Lower lobe of right lung (tissue), 2 donors: ENCODE measurements at places on chromosomes 3 and 15. TPM values are rescaled to one million over a fixed set of nuclear protein-coding genes. Genes with fewer than 3 reads are reported as not detected.
A peak's percentile ranks its signal among the peaks of the same experiment; 100 is the strongest.

The SHC4 gene
- 0.68 TPM for total RNA-seq

The GNAT1 gene
- total RNA-seq, result not detected

- no peak for DNase-seq
Measured at GRCh38 chr15:29133791-29134190, 135.8 kb downstream of the NSMCE3 start.

GRCh38 chr15:34603095-34603494, 19.6 kb upstream of the GOLGA8B start:
- no peak for DNase-seq

DNA sequence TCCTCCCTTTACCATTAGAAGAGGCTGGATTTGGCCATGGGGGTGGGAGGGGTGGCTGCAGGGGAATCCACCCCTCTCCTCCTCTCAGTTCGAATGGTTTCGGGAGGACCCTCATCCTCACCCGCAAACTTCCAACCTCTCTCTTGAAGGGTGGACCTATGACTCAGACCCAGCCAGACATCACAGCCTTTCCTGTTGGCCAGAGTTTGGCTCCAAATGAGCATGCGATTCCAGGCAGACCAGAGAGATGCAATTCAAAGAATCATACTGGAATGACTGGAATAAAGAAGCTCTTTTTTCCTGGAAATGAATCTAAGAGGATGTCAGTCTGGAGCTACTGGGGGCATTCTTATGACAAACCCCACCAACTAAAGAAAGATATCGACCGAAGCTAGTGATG, 516.7 kb upstream of the MDFIC2 start:
- no peak for DNase-seq

DNA sequence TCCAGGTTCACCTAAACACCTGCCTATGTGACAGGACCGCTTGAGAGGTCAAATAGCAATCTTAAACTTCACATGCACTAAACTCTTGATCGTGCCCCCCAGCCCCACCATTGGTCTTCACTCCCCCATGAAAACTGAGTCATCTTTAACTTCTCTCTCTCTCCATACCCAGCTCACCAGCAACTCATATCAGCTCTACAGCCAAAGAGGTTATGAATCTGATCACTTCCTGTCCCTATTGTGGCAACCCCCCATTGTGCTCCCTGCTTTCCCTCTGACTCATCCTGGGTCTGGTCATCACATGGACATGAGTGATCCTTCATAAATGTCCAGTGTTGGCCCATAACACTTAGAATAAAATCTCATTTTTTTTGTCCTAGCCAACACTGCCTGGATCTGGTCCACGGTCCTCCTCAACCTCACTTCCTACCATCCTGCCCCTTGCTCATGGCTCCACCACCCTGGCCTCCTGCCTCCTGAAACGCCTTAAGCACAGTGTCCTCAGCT, 103.4 kb upstream of the HACD2 start:
- DNase-seq, result no peak

DNA sequence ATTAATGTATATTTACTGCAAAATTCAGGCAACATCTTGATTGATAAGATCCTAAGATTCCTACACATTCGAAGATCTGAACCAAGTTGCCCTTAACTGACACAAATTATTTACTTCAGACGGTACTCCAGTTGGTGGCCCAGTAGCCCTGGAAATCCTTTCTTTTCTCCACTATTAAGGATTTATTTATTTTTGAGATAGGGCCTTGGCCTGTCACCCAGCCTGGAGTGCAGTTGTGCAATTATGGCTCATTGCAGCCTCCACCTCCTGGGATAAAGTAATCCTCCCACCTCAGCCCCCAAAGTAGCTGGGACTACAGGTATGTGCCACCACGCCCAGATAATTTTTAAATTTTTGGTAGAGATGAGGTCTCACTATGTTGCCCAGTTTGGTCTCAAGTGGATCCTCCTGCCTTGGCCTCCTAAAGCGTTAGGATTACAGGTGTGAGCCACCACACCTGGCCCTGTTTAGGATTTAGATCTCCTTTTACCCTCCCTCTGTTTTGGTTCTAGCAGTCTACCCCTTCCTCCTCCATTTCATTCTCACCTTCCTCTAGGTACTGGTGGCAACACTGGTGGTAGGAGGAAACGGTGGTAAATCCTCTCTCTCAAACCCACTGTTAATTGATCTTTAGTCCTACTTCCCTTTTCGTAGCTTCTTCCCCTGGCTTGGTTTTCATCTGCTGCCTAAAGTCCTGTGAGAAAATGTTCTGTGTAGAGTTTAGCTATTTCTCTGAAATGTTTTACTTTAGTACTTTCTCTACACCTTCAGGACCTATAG, 12.7 kb upstream of the ZNF609 start:
- DNase-seq, result no peak

The TMEM108 gene
- total RNA-seq, result 18.5 TPM

The HIGD2B gene
- not detected for total RNA-seq

DNA sequence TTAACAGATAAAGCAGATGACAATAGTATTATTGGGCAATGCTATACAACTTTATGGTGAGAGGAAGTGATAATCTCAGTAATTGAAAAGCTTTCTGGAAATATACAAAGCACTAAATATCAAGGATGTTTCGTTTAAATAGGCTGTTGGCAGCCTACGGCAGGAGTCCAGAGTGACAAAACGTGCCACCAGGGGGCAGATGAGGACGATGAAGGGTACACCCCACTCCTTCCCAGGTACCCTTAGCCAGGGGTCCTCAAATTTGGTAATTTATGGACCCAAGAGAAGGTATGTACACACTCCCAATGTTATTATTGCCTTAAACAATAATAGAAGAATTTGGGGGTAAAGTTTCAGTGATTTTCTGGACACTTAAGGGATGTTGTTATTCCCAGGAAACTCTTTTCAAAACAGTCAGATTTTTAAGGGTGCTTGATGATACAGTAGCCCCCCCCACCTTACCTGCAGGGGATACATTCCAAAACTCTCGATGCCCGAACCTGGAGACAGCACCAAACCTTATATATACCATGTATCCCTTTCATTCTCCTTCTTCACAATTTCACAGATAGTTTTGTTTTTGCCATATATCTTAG, 1.4 kb upstream of the MAGEL2 start:
- peak; percentile 47 for DNase-seq

DNA sequence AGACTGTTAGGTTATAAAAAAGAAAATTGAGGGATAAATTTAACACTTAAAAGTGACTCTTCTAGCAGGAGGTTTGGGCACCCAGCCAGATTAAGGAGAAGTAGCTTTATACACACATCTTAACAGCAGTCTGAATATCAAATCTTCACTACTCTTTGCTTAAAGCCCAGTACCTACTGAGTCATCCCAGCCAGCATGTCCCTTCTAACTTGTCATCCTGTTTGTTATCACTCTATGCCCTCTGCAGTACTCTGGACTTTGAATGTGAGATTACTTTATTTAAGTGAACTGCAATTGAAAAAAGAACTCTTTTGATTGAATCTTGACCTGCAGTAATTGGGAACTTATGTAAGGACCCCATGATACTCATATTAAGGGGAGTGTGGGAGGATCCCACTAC, 77.6 kb downstream of the FHIT start:
- no peak for DNase-seq

DNA sequence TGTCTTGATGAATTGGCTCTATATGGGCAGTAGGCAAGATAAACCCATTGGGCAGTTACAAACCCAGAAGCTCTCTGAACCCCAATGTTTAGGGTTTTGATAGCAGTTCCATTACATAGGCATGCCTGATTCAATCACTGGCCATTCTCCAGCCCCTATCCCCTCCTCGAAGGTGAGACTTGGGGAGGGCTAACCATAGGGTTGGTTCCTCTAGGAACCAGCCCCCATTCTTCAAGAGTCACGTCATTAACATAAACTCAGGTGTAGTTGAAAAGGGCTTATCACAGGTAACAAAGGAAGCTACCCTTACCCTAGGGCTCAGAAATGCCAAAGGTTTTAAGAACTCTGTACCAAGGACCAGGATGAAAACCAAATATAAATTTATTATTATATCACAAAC, 353.1 kb downstream of the ERC2 start:
- no peak for DNase-seq

DNA sequence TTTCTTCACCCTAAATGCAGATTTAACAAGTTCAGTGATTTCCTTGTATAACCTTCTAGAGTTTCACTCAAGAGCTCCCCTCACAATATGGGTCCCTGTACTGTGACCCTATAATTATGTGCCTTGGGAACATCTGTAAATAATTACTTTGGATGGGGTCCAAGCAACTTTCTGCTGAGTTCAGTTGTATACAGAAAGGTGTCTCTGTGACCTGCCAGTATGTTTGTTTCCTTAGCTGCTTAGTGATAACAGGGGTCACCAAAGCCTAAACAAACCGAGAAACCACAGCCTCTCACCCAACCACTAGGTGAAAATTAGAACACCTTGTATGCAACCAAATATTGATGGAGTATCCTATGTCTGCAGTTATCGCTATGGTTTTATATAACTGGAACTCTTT, 29.8 kb upstream of the SLC25A36 start:
- DNase-seq, result no peak

- DNase-seq, result peak; percentile 76
Measured at GRCh38 chr15:42094512-42094963, at the start of gene PLA2G4D. Gene PLA2G4D, minus strand, starts transcription at chr15:42094562. Its CDS starts 103 bp downstream, at chr15:42094459.

The CCDC71 gene
- 23.4 TPM for total RNA-seq

- DNase-seq, result no peak
Measured at GRCh38 chr3:61997101-61997500, 376.2 kb downstream of the FEZF2 start.

The AGBL1 gene
- total RNA-seq, result 12.0 TPM

The C3orf49 gene
- total RNA-seq, result not detected

- DNase-seq, result no peak
Measured at GRCh38 chr15:81596159-81596865, 222.3 kb upstream of the TMC3 start.

The GPR176 gene
- 2.4 TPM for total RNA-seq

DNA sequence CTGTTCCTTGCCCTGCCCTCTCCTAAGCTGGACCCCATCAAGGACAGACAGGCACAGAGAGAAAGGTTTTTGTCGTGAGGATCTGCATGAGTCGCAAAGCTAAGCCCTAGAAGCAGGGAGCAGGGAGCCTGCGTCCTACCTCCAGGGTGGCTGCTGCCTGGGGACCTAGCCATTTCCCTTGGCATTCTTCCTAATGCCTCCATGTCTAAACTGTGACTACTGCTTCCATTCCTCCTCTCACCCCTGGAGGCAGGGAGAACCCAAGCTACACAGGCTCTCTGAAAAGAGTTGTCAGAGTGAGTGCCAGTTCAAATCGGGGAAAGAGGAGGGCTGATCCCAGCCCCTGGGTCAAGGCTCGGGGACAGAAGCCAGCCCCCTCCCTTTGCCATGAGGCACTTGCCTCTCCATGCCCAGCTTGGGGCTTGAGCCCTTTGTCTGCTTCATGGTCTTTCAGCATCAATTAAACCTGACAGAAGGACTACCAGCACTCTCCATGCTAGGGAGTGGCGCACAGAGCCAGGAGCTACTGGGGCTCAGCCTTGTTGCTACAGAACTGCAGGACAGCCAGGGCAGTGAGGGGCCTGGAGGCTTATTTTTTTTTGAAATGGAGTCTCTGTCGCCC, 2.4 kb downstream of the GCHFR start:
- DNase-seq, result peak; percentile 31
